ENCODE measurements at places on chromosomes 3 and 15. TPM values are rescaled to one million over a fixed set of nuclear protein-coding genes. Genes with fewer than 3 reads are reported as not detected.

TTC21A gene
- 7.8 TPM for total RNA-seq

ANKRD63 gene
- not detected for total RNA-seq

C3orf20 gene
- not detected for total RNA-seq

CX3CR1 gene
- total RNA-seq = not detected

RIOX2 gene
- 12.3 TPM for total RNA-seq

CD200 gene
- total RNA-seq = 67.9 TPM

FBXO45 gene
- total RNA-seq = 15.6 TPM

ACKR2 gene
- 0.64 TPM for total RNA-seq
